Metanephros (tissue), 2 donors: ENCODE measurements at places on chromosomes 5 and 9. TPM values are rescaled to one million over a fixed set of nuclear protein-coding genes. Genes with fewer than 3 reads are reported as not detected.

Gene SLC6A19
- 33.0 TPM for total RNA-seq

Gene GABRG2
- not detected for total RNA-seq

Gene AK6
- total RNA-seq = 20.7 TPM

Gene GRIA1
- total RNA-seq = 1.8 TPM

Gene TPPP
- 6.4 TPM for total RNA-seq

Gene PCDHGB2
- 8.8 TPM for total RNA-seq

Gene SLC36A3
- not detected for total RNA-seq

Gene CCL21
- total RNA-seq = 26.2 TPM

Gene BTNL9
- 17.1 TPM for total RNA-seq

Gene UBAP2
- total RNA-seq = 36.3 TPM

Gene FOXD4L5
- total RNA-seq = 0.06 TPM

Gene IL13
- total RNA-seq = not detected

Gene NEK6
- total RNA-seq = 40.2 TPM

Gene PDE6A
- total RNA-seq = 0.06 TPM

Gene SOX30
- 0.06 TPM for total RNA-seq

Gene CD180
- total RNA-seq = 1.4 TPM

Gene PIP5K1B
- 7.0 TPM for total RNA-seq

Gene MSX2
- 0.47 TPM for total RNA-seq

Gene FOXD4L4
- total RNA-seq = 0.06 TPM

Gene RLN2
- 1.3 TPM for total RNA-seq

Gene EGFL7
- 131 TPM for total RNA-seq

Gene OLFM1
- total RNA-seq = 5.1 TPM

Gene FGFR4
- 57.7 TPM for total RNA-seq

Gene CNTFR
- total RNA-seq = 19.5 TPM

Gene NPR3
- total RNA-seq = 27.6 TPM

Gene CARD9
- total RNA-seq = 5.7 TPM

Gene HRCT1
- not detected for total RNA-seq

Gene C1QTNF2
- total RNA-seq = 4.6 TPM

Gene GAS1
- 86.9 TPM for total RNA-seq

Gene GNA14
- total RNA-seq = 21.1 TPM

Gene TICAM2
- total RNA-seq = 2.9 TPM

Gene OCLN
- 50.4 TPM for total RNA-seq

Gene NR5A1
- 0.12 TPM for total RNA-seq

Gene SLC6A7
- 0.06 TPM for total RNA-seq

Gene C9
- not detected for total RNA-seq
